ENCODE measurements at places on chromosomes 2 and 18.

GRCh38 chr2:120933693-120934573 lies 198.3 kb downstream of the GLI2 start:
- no peak for DNase-seq

DNA sequence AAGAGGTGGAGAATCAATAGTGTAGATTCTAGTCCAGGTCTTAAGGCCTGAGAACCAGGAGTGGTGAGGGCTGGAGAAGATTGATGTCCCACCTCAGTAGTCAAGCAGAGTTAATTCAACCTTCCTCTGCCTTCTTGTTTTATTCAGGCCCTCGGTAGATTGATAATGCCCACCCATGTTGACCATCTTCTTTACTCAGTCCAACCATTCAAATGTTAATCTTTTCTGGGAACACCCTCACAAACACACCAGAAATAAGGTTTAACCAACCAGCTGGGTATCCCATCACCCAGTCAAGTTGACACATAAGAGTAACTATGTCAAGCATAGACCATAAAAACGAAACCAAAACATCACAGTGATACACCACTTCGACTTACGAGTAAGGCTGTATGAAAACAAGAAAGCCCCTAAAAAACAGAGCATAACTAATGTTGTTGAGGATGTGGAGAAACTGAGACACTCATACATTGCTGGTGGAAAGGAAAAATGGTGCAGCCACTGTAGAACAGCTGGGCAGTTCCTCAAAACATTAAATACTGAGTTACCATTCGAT lies 57.5 kb downstream of the SLC35F5 start:
- DNase-seq: no peak

GRCh38 chr18:39058386-39059000 lies 1492.9 kb upstream of the CELF4 start:
- DNase-seq: no peak

DNA sequence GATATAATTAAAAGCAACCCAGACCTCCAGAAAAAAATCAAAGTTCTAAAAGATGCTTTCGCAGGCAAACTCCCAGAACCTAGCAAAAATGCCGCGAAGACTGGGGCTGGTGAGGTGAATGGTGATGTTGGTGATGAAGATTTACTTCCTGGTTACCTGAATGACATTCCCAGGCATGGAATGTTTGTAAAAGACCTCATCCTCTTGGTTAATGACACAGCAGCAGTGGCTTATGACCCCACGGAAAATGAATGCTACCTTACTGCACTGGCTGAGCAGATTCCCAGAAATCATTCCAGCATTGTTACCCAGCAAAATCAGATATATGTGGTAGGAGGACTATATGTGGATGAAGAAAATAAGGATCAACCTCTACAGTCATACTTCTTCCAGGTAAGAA lies 994 bp downstream of the KLHL41 start:
- no peak for DNase-seq

- no peak for DNase-seq
These were observed 72.7 kb downstream of the CLIP4 start for GRCh38 chr2:29187926-29188325.

DNA sequence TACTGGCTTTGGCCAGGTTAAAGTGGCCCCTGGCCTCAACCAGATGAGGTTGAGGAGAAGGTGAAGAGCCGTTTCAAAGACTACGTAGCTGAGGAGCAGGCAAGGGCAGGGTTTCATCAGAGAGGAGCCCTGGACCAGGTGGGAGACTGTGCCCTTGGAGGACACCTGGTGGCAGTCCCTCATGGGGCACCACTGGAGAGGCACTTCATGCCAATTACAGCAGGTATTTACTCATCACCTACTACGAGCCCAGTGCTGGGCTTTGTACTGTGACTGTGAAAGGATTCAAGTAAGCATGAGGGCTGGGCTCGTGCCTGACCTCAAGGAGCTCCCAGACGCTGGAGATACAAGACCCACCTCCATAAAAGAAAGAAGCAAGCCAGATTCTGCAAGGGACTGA lies 37.6 kb downstream of the SMAD7 start:
- DNase-seq: peak; percentile 31

GRCh38 chr2:165280356-165280755 lies 41.1 kb downstream of the SCN2A start:
- no peak for DNase-seq

- DNase-seq: no peak
These were observed 3.5 kb upstream of the APOB start for GRCh38 chr2:21047141-21048009.

- DNase-seq: no peak
These were observed 63.7 kb upstream of the CYRIA start for GRCh38 chr2:16729335-16729734.

GRCh38 chr2:64699712-64700111 lies 46.0 kb upstream of the SERTAD2 start:
- DNase-seq: no peak

DNA sequence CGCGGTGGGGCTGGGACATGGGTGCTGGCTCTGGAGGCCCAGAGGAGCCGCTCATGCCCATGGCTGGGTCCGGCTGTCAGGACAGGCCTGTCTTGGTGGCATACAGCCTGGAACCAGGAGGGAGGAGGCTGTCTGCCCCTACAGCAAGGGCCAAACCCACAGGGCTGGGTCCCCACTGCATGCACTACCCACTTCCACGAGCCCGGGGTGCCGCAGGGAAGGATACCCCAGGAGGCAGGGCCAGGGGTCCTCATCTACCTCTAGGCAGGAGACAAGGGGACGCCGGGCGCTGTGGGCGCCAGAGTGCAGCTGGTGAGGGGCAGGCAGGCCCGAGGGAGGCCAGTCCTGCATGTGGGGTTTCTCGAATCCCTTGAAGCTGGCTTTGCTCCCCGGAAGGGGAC lies 95.1 kb upstream of the GPC1 start:
- DNase-seq: no peak

DNA sequence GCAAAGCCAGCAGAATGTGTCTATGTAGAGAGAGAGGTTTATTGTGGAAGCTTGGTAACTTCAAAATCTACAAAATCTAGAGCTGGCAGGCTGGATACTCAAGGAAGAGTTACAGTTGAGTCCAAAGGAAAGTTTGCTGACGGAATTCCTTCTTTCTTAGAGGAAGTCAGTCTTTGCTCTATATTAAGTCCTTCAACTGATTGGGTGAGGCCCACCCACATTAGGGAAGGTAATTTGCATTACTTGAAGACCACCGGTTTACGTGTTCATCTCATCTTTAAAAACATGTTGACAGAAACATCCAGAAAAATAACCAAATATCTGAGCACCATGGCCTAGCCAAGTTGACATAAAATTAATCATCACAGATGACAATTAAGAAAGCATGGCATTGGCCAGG lies 101.5 kb downstream of the TEX51 start:
- DNase-seq: no peak

DNA sequence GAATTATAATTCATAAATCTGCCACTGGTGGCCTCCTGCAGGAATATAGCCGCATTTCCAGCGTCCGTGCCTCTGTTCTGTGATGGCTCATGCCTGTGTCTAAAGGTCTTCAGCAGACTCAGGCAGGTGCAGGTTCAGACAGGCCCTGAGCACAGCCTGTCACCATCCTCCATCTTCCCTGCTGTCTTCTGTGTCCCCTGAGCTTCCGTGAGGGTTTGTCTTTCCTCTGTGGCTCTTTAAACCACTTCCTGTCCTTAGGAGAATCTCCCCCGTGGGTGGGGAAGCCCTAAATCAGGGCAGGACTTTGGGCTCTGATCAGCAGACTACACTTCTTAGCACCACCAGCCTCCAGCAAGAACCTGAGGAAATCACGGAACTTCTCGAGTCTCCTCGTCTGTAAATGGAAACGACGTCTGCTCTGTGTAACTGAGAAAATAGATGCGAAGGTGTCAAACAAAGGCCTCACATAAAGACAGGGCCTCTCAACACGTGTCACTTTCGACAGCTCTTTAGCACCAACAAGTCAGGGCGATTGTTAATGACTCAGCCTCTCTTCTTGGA lies 24.1 kb upstream of the NFATC1 start:
- no peak for DNase-seq

- no peak for DNase-seq
These were observed 53.6 kb upstream of the UGP2 start for GRCh38 chr2:63788071-63788470.

GRCh38 chr2:39845460-39846146 lies 66.5 kb upstream of the THUMPD2 start:
- no peak for DNase-seq

DNA sequence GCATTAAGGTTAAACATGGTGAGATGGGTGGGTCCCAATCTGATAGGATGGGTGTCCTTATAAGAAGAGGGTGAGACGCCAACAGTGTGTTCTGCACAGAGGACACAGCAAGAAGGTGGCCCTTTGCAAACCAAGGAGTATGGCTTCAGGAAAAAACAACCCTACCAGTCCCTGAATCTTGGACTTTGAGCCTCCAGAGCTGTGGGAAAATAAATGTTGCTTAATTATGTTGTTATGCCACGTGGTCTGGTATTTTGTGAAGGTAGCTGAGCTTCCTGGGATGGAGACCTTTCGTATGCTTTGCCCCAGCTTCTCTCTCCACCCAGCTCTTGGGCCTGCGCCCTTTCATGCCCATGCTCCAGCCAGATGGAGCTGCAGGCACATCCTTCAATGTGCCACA lies 114.2 kb upstream of the EPC2 start:
- DNase-seq: no peak

DNA sequence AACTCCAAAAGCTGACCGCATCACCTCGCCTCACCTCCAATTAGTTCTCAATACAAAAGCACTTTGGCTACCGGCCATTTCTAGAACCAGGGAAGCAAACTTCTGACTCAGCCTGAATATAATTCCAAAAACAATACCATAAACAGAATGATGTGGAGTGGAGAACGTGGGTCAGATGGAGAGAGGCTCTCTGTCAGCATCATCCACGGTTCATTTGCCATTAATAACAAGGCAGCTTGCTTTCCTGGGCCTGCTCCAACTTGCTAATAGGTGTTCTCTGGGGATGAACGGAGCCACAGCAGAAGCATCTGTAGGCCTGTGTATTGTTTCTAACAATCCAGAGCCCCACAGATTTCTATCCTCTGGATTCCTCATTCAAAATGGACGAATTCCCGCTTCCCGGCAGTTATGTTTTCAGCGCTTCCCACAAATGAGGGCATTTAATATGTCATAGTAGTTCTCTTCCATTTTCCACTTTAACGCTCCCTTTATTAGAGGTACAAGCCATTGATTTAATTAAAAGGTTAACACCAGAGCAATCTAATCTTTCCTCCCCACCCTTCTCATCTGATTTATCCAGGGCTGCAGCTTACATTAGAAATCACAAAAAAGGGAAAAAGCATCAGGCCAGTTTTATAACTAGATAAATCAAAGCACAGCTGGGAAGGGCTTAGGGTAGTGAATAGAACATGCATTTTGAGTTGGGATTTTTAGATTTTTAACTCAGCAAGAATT lies 23.2 kb upstream of the CNTNAP5 start:
- no peak for DNase-seq

- no peak for DNase-seq
These were observed 372.8 kb upstream of the SMIM21 start for GRCh38 chr18:75800331-75800648.

GRCh38 chr18:46073474-46074331 lies 1.6 kb upstream of the PSTPIP2 start:
- DNase-seq: no peak

Measured in activated CD4-positive, alpha-beta T cell treated with anti-CD3 and anti-CD28 coated beads for 1 hour (primary cell).